ENCODE measurements at places on chromosomes 5 and 9.

DNA sequence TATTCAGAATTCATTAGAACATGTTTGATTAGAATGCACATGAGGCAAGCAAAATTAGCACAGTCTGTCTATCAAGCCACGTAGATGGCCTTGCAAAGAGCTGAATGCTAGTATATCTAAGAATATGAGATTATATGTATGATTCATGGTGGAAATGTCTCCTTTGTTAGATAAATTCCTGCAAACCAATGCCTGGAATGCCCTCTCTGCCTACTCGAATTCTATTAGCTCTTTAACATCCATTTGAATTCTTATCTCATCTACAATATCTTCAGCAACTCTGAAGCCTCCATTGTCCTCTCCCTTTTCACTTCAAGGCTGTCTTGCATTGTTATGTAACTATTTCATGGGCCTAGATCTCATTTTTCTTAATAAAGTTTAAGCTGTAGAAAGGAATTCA lies 205.5 kb downstream of the TMC1 start:
- no peak for DNase-seq

- DNase-seq, result no peak
Measured at GRCh38 chr9:28301281-28301680, 728.0 kb upstream of the C9orf72 start.

DNA sequence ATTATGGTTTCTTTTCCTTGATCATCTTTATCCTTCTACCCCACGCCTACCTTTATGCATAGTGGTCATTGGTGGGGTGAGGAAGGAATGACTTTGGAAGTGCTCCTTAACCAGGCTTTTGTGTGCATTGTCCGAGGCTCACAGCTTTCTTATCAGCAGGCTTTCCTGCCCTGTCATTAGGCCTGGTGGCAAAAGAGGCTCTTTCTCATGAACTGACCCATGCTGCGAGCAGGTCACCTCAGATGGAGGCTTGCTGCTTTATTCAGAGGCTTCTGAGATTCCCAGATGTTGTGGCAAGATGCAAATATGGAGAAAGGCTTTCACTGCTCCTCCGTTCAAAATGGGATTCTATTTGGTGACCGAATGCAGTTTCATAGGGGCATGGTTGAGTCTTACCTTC lies 57.4 kb upstream of the DMRTA1 start:
- no peak for DNase-seq

DNA sequence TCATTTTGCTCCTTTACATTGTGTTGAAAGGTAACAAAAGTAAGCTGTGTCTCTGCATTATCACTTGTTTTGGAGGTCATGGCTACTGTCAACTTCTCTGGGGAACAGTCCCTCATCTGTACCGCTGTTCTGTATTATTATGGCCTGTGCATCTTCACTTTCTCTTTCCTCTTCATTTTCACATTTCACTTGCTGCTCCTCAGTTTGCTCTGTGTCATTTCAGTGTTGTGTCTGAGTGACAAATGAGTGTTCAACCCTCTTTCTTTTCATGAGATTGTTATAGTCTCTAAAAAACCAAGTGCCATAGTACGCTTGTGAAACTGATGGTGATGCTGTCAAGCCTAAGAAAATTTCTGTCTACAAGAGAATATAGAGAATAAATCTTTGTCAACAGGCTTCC lies 122.0 kb upstream of the FER start:
- DNase-seq, result no peak

DNA sequence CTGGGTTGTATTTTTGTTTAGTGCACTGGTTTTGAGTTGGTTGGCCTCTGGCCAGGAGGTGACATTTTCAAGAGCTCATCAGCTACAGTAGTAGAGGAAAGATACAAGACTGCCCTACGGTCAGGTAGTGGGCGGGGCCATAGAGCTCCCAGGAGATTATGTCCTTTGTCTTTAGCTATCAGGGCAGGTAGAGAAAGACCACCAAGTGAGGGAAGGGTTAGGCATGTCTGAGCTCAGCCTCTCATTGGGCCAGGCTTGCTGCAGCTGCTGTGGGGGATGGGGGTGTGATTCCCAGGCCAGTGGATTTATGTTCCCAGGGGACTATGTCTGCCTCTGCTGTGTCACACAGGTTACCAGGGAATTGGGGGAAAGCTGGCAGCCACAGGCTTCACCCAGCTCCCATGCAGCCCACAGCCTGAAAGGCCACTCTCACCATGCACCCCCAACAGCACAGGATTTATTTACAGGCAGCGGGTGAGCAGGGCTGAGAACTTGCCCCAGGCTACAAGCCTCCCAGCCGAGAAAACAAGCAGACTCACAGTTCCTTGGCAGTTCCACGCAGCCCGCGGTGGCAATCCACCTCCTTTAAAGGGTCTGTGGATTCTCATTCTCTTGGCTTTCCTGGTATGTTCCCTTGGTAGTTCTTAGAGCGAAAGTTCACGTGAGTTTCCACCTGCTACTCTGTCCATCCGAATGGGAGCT lies 37.5 kb upstream of the BOD1 start:
- no peak for DNase-seq

DNA sequence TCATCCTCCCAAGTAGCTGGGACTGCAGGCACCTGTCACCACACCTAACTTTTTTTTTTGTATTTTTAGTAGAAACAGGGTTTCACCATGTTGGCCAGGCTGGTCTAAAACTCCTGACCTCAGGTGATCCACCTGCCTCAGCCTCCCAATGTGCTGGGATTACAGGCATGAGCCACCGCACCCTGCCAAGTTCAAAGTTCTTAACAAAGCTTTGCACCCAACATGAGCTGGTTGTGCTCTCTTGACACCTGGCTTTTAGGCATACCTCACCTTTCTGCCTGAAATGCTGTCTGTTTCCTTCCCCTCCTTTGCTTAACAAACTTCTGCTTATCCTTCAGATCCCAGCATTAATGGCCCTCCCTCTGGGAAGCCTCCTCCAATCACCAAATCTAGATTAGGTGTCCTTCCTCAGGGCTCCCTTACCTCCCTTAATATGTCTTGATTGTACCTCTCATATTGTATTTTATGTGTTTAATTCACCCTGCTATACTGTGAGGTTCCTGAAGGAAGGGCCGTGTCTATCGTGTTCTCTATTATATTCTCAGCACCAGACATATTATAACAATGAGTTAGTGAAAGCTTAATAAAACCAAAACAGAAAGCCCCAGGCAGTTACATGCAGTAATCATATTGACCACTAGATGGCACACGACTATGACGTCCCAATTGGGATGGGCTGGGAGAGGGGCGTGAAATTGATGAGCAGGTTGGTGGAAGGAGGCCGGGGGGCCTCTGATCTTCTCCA lies 62.9 kb upstream of the PPARGC1B start:
- DNase-seq, result no peak

GRCh38 chr5:34707451-34708107 lies 51.5 kb downstream of the RAI14 start:
- no peak for DNase-seq

- DNase-seq, result no peak
Measured at GRCh38 chr5:92863666-92864065, 717.4 kb downstream of the NR2F1-AS1 start.

Data from NCI-H1436 treated with DMSO at 0.1 percent for 48 hours (cell line).